Osteoblast (primary cell): ENCODE measurements at places on chromosomes 3 and 15. TPM values are rescaled to one million over a fixed set of nuclear protein-coding genes. Genes with fewer than 3 reads are reported as not detected.
A peak's percentile ranks its signal among the peaks of the same experiment; 100 is the strongest.

The LHFPL4 gene
- total RNA-seq = under 0.01 TPM in 1 of 2 replicates, not detected in the other

The GABRA5 gene
- total RNA-seq = not detected in 2 replicates

The TMEM212 gene
- not detected in 2 replicates for total RNA-seq

The AMT gene
- 1.1 and 1.2 TPM in 2 replicates for total RNA-seq

The TMEM158 gene
- 4.7 and 9.0 TPM in 2 replicates for total RNA-seq

The NSMCE3 gene
- total RNA-seq = 9.8 and 10.0 TPM in 2 replicates

The TMPRSS7 gene
- total RNA-seq = not detected in 2 replicates

The ECT2 gene
- total RNA-seq = 21.8 and 23.2 TPM in 2 replicates

The AP3B2 gene
- under 0.01 and 0.36 TPM in 2 replicates for total RNA-seq

The SLC12A8 gene
- total RNA-seq = 33.0 and 36.2 TPM in 2 replicates

The CORO2B gene
- 10.5 and 14.1 TPM in 2 replicates for total RNA-seq

- no peak for DNase-seq
Measured at GRCh38 chr15:95988574-95988887, 342.0 kb upstream of the NR2F2 start.

GRCh38 chr15:90960298-90961091, 5.8 kb downstream of the RCCD1 start:
- no peak for DNase-seq

DNA sequence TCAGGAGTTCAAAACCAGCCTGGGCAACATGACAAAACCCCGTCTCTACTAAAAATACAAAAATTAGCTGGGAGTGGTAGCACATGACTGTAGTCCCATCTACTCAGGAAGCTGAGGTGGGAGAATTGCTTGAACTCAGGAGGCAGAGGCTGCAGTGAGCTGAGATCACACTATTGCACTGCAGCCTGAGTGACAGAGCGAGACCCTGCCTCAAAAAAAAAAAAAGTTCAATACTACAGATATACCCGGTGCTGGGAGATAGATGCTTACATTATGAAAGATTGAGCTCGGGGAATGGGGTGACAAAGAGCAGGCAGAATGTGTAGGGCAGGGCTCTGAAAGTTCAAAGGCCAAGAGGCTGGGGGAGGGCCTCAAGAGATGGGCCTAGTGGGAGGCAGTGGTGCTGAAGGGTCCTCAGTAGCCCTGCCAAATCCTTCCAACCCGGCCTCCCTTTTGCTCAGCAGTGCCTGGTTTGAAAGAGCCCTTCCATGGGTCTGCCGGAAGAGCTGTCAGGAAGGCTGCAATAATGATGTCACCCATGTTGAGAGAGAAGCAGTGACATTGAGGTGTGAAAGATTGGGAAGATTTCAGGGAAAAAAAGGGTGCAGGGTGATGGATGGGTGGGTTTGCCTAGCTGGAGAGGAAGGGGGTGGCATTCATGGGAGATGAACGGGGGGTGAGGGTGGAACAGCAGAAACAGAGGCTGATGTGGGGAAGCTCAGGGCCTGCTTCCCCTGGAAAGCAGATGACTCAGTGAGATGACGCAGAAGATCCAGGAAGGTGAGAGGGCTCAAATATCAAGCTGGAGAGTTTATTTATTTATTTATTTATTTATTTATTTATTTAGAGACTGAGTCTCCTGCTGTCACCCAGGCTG, 20.0 kb upstream of the IREB2 start:
- no peak for DNase-seq

DNA sequence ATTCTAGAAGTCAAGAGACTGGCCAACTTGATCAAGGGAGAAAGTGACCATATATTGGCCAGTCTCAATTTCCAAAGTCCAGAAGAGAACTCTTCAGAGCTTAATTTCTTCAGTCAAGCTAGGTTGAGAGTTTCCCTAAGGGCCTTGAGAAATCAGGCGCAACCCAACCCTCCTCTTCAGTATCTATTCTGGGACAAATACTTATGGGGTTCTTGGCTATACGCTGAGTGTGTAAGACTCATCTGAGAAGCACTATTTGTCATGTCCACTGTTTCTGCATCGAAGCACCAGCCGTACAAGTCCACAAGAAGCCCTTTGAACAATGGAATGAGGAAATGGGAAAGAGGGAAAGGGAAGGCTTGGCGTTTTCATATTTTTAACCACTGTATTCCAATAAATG, 379.5 kb downstream of the CTNNB1 start:
- no peak for DNase-seq

DNA sequence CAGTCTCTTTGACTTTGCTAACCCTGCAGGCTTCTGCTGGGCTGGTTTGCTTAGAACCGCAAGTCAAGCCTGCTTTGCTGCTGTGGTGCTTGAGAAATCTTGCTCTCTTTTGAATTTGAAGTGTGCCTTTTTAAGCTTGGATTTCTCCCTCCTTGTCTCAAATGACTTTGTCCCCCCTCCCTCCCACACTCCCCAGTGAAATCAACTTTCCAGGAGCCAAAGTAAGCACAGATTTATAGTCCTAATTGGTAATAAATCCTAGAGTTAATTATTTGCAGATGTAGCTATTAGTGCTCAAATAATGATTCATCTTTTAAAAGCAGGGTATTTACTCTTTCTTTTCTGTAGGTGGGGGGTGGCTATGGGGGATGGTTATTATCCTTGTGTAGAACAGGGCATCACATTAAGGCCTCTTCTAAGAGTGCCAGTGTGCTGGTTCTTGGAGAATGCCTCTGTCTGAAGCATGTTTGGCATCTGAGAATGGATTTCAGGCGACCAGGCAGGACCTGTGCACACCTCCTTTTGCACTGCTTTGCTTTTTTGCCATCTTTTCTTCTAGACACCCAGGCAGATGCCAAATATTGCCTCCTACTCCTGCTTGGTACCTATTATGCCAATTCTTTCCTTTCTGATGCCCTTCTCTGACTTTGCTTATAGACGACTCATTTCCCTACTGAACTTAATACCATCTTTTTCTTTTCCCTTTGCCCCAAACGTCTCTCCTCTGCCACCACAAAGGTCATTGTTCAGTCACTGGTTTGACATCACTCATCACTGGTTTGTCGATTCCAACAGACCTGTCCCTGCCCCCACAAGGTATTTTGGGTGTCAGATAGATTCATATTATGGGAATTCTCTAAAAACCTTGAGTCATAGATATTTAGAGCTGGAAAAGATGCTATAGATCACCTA, 50.7 kb downstream of the CLDN11 start:
- DNase-seq = no peak

DNA sequence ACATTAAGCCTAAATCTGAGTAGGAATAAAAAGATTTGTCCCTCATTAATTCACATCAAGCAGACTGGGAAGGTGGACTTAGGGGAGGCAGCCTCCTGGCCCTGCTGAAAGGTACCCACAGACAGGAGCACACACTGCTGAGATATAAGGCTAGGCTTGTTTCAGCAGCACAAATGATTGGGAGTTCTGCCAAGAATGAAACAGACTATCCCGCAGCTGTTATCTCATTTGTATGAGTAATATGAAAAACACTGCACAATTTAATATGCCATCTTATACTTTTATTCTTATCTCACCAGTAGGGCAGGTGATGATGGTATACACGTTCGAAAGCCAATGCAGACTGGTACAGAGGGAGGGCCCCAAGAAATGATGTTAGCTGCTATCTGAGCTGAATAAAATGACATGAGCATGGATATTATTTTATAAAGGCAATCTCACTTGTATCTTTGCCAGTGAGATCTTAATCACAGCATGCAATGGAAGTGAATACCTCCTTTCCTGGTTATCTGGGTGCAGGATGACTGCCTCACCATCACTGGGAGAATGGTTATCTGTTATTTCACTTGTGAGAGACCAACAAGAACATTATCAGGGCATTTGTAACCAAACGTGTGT, 258.7 kb upstream of the PPP2R3A start:
- no peak for DNase-seq

- DNase-seq = no peak
Measured at GRCh38 chr15:77538027-77538451, 94.7 kb downstream of the LINGO1 start.

- DNase-seq = peak; percentile 93
Measured at GRCh38 chr3:49476563-49476962, 6.5 kb downstream of the DAG1 start.

GRCh38 chr3:170016057-170016456, 21.7 kb upstream of the GPR160 start:
- no peak for DNase-seq

GRCh38 chr3:3200632-3201212, 21.2 kb upstream of the CRBN start:
- DNase-seq = peak; percentile 83

DNA sequence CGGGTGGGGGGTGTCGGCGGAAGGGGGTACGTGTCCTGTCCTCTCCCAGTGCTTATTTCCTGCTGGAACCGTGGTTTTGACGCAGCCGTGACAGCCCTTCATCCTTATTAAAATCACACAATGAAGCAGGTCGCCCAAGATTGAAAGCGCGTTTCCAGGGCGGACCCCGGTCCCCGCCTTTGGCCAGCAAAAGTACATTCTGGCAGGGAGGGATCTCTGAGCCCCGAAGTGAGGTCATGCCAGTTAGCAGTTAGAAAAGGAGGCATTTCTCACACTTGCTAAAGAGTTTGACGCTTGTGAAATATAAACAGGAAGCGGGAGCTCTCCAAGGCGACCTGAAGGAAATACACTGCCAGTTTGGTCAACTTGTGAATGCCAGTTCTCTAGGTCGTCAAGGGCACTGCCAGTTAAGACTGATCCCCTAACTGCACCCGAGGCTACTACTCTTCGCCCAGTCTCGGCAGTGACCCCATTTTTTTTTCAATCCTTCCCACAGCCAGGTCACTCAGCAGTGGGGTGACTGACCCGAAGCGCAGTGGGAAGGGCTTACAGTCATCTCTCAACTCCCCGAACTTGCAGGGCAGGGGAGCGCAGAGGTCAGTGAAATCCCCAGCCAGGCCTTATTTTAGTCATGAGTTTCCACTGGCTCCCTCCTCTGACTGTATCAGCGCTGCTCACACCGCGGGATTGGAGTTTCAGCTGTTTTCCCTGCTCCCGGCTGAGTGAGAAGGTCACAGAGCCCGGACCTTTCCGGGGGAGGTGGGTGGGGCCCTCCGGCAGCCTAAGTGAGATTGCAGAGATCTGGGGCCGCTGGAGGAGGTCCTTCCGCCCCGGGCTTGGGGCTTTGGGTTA, 2.0 kb upstream of the BHLHE40 start:
- DNase-seq = peak; percentile 93

- no peak for DNase-seq
Measured at GRCh38 chr3:114445233-114445632, 151.4 kb downstream of the TIGIT start.

- peak; percentile 73 for DNase-seq
Measured at GRCh38 chr3:52225452-52226228, at the start of gene TLR9. Gene TLR9, minus strand, starts transcription at chr3:52225645. Its CDS starts 116 bp downstream, at chr3:52225529.
